ENCODE measurements at places on chromosomes 4 and X.

GRCh38 chr4:137427411-137427810 is 104.9 kb downstream of the PCDH18 start:
- no peak for DNase-seq

- no peak for DNase-seq
Measured at GRCh38 chrX:41607264-41607832, 81.4 kb upstream of the GPR34 start.

DNA sequence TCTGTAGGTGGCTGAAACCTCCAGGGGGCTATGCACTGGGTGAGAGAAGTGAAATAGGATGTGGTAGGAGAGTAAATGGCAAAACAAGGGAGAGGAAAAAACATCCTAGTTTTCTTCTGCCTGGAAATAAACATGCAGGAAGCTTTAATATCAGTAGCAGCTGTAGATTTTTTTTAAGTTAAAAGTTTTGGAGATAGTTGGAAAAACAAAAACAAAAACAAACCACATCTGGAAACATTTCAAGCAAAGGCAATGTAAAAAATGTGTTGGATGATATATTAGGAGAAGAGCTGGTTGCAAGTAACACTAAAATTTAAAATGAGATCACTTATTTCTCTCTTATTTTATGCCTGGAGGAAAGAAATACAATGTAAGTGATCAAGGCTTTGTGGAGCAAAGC is 388.0 kb downstream of the SPRY1 start:
- no peak for DNase-seq

- no peak for DNase-seq
Measured at GRCh38 chr4:7646384-7647061, 211.8 kb upstream of the PSAPL1 start.

GRCh38 chrX:118047446-118048186 is 69.0 kb downstream of the KLHL13 start:
- no peak for DNase-seq

- no peak for DNase-seq
Measured at GRCh38 chr4:103272174-103272573, 74.0 kb upstream of the CENPE start.
